ENCODE measurements at places on chromosomes 1 and 21. TPM values are rescaled to one million over a fixed set of nuclear protein-coding genes. Genes with fewer than 3 reads are reported as not detected.

GRCh38 chr1:3275471-3276340, 178.8 kb upstream of the ARHGEF16 start:
- DNase-seq, result no peak

GRCh38 chr1:228289239-228289849, 81.5 kb downstream of the OBSCN start:
- DNase-seq, result no peak

GRCh38 chr1:36576551-36577110, 93.9 kb upstream of the CSF3R start:
- DNase-seq, result no peak

DNA sequence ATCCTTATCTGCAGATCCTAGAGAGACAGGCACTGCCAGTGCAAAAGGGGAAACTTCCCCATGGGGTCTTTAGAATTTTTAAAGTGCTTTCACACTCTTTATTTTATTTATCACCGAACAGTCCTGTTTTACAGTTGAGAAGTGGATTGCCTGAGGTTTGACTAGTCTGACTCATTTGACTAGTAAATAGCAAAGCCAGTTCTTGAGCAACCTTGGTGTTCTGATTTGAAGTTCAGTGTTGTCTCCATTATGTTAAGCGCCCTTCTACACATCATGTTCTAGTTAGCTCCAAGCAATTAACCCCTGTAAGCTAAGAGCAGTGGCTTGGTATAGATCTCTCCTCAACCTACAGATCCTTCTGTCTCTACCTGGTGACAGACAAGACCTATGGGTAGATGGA, 262.9 kb downstream of the CACNA1E start:
- DNase-seq, result no peak

DNA sequence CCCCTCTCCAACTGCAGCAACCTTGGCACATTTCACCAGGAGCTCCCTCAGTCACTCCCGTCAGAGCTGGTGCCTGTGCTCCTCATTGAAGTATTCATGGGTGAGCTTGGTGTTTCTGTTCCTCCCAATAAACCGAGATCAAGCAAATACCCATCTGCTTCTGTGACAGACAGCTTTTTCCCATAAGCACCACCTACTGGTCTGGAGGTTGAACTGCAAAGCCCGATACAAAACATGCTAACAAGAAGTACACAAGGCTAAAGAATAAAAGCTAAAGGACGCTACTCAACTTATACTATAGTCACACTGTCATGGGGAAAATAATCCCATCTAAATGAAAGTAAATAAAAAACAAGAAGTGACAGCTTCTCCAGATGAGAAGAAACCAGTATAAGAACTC, 111.9 kb upstream of the C21orf91 start:
- no peak for DNase-seq

- no peak for DNase-seq
These were observed 17.1 kb upstream of the ACBD3 start for GRCh38 chr1:226203655-226204054.

- DNase-seq, result peak; percentile 31
These were observed 272.2 kb downstream of the LMO4 start for GRCh38 chr1:87600854-87601253.

DNA sequence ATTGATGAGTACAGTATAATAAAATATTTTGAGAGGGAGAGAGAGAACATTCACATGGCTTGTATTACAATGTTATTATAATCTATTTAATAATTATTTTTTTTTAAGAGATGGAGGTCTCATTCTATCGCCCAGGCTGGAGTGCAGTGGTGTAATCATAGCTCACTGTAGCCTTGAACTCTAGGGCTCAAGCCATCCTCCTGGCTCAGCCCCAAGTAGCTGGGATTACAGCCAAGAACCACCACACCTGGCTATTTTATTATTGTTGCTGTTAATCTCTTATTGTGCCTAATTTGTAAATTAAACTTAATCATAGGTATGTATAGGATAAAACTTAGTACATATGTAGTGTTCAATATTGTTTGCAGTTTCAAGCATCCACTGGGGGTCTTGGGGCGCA, 57.8 kb downstream of the HS2ST1 start:
- no peak for DNase-seq

DNA sequence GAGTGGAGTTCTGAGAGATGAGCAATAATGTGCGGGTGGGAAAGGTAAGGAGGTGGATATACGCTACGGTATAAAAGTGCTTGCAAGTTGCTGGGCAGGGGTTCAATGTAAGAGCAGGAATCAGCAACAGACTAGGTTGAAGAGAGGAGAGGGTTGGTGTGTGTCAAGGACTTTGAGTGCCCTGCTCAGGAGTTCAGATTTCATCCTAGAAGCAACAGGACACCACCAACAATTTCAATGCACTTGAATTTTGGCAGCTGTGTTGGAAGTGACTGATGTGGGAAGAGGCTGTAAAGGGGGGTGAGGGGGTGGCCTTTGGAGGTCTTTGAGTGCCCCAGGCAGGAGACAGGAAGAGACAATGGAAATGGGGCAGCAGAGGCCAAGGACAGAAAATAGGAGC, 57.3 kb downstream of the RHOU start:
- DNase-seq, result no peak

GRCh38 chr1:29259802-29260441, 23.6 kb downstream of the PTPRU start:
- DNase-seq, result peak; percentile 51

- DNase-seq, result no peak
These were observed 33.7 kb downstream of the RAB3B start for GRCh38 chr1:51956528-51957509.

DNA sequence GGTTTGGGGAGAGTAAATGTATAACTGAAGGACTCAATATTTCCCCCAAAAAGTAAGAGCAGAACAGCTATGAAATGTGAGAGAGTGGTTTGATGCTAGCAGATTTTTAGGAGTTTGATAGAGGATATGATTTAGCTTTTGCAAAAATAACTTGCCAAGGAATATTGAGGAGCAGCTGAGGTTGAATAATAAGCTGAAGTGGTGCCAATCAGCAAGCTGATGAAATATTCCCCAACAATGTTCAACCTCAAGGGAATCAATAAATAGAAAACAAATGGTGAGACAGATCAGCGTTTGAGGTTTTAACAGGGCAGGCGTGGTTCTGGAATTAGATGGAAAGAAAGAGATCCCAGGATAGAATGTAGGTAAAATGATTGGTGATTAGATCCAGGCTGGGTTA, 413.4 kb upstream of the ADAMTS5 start:
- no peak for DNase-seq

GRCh38 chr21:41196993-41197392, 29.0 kb downstream of the BACE2 start:
- no peak for DNase-seq

GRCh38 chr1:180217006-180217405, 13.1 kb upstream of the LHX4 start:
- DNase-seq, result no peak

GRCh38 chr1:89274411-89274857, 1.8 kb upstream of the GBP5 start:
- peak; percentile 78 for DNase-seq

GRCh38 chr1:182428043-182428442, 21.9 kb upstream of the RGSL1 start:
- DNase-seq, result no peak

DNA sequence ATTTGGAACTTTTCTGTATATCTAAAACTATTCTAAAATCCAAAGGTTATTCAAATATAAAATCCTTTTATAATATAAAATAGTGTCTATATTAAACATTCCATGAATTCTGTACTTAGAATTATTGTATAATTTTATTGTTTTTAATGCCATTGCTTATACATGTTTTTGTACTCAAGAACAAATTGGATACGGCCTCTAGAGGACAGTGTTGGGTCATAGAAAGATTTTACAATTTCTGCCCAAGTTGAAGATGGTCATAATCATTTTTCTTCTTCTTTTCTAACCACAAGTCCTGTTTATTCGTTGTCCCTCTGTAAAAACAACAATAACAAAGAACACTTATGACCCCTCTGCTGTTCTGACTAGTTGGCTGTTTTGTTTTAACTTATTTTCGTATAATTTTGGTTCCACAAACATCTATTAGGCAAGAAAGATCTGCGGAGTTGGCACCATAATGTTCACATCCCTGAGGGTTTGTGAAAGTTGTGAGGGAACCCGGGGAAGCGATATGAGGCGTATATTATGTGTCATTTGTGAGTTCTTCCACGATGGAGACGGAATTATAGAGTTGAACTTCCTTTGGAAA, 75.7 kb upstream of the KIF26B start:
- DNase-seq, result peak; percentile 83

GRCh38 chr1:69648486-69648885, 80.8 kb downstream of the LRRC7 start:
- DNase-seq, result peak; percentile 26

DNA sequence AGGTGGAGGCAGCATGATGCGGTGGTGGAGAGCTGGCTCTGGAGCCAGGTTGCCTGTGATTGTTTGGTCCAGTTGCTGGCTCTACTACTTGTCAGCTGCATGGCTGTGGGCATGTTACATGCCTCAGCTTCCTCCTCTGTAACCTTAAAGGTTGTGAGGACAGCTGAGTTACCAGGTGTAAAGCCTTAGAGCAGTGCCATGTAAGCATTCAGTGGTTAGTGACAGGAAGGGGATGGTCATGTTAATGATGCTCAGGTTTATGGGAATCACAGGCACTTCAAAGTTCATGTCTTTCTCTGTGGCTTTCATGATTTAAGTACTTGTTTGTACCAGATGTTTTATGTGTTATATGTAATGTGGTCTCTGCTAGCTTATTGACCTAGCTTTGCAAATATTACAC, 32.6 kb downstream of the PTGFRN start:
- DNase-seq, result no peak

DNA sequence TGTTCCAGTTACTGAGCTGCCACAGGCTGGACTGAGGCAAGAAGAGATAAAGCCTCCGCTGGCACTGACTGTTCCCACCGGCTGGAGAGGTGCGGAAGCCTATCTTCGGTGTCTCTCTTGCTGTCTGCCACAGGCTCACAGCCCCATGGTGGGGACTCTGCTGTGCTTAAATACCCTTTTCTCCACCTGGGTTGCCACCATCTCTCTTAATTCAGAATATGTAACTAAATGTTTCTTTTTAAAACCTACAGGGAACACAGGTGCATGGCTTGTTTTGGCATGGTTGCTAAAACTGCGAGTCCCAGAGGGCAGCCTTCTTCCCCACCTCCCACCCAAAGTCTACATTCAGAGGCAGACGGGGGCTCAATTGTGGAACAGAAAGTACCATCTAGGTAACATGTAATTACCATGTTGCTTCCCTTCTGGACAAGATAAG, 8.1 kb upstream of the LBR start:
- no peak for DNase-seq

DNA sequence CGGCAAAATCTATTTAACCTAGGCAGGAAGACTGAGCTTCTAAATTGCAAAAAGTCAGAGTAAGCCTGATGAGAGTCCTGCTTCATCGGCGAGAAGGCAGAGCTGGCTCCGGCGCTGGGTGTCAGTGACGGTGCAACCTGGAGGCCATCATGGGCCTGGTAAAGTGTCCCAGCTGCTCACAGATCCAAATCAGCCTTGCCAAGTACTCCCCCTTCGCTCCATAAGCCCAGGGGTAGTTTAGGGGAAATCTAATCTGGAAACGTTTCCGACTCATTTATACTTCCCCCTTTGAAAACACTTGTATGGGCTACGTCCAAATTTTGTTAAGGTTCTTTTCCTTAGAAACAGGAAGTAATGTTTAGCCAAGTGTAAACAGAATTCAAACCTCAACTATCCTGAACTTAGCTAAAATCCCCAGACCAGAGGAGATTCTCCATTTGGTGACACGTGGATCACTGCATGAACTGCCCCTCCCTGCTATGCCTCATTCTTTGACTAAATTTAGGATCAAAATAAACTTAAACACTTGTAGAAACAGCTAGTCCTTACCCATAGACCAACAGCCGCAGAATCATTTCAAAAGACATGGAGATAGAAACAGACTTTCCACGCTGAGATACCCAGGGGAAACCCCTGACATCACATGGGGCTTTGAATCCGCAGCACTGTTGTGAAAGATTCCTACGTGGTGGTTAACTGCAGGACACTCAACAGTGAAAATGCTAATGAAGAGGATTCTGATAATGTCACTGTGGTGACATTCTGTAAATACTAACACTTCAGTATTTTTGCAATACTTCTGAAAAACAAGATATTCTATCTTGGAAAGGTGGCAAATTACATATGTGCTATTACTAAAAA, 172.7 kb downstream of the TGFBR3 start:
- DNase-seq, result peak; percentile 94

GRCh38 chr1:227782226-227782625, 33.2 kb upstream of the PRSS38 start:
- no peak for DNase-seq

- DNase-seq, result peak; percentile 62
These were observed 7.1 kb upstream of the NSUN4 start for GRCh38 chr1:46333300-46334029.

DNA sequence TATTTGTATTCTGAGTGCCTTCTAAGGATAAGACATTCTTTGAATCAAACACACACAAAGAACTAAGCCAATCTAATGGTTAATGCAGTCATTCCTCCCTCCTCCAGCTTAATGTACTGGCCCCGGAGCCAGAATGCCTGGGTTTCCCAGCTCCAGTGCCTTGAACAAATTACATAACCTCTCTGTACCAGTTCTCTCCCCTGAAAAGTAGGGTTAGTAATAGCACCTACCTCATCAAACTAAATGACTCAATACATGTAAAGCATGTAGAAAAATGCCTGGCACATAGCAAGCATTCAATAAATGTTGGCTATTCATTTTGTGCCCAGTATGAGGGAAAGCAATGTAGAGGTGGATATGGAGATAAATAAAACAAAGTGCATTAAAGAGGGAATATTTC, 14.0 kb downstream of the C1orf52 start:
- DNase-seq, result peak; percentile 48

TBX19 gene
- total RNA-seq, result 0.86 TPM

KLF18 gene
- not detected for total RNA-seq

ANGPTL3 gene
- not detected for total RNA-seq

SPATA1 gene
- 0.97 TPM for total RNA-seq

DRAXIN gene
- total RNA-seq, result not detected

PAX7 gene
- not detected for total RNA-seq

ACTA1 gene
- total RNA-seq, result not detected

MPZ gene
- 2.9 TPM for total RNA-seq

SLC2A5 gene
- total RNA-seq, result 2.2 TPM

RAB7B gene
- 4.2 TPM for total RNA-seq

PPOX gene
- 12.9 TPM for total RNA-seq

PCSK9 gene
- total RNA-seq, result 9.1 TPM

TAS1R1 gene
- under 0.01 TPM for total RNA-seq

DCST1 gene
- not detected for total RNA-seq

KRTAP10-3 gene
- not detected for total RNA-seq

L1TD1 gene
- total RNA-seq, result under 0.01 TPM

LEMD1 gene
- not detected for total RNA-seq
